ENCODE measurements at places on chromosomes 4 and X.

DNA sequence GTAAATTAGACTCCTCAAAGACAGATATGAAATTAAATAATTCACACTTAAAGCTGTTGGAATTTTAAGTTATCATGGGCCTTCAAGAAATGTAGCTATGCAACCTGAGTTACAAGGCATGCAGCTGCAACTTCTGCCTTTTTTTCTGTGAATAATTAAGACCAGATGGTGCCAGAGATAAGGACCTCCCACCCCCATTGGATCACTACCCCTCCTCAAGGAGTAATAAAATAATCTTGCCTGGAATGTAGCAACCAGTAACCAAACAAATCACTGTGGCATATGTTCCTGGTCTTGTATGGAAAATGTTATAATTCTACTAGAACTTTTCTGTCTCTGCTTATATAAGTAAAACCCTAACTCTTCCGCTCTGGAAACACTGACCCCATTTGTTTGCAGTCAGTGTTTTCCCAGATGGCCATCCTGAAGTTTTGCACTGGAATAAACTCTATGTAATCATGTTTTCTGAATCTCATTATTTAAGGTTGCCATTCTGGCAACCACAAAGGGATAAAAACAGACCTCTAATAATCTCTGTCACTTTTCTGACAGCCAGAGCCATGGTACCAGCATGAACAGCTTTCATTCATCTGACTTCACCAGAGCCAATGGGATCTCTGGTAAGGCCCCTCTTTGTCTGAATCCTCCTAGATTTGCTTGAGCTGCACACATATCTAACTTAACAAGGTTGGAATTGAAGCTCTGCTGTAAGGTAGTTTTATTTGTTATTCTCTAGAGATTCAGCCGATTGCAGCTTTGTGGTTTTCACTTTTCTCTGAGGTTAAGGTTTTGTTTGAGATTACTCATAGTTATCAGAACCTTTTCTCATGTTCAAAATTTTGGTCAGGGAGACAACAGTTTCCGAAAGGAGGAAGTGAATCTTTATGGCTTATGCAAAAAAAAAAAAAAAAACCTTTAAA is 274.6 kb downstream of the NAF1 start:
- no peak for DNase-seq

GRCh38 chr4:46073778-46074177 is 50.1 kb downstream of the GABRG1 start:
- DNase-seq = no peak

DNA sequence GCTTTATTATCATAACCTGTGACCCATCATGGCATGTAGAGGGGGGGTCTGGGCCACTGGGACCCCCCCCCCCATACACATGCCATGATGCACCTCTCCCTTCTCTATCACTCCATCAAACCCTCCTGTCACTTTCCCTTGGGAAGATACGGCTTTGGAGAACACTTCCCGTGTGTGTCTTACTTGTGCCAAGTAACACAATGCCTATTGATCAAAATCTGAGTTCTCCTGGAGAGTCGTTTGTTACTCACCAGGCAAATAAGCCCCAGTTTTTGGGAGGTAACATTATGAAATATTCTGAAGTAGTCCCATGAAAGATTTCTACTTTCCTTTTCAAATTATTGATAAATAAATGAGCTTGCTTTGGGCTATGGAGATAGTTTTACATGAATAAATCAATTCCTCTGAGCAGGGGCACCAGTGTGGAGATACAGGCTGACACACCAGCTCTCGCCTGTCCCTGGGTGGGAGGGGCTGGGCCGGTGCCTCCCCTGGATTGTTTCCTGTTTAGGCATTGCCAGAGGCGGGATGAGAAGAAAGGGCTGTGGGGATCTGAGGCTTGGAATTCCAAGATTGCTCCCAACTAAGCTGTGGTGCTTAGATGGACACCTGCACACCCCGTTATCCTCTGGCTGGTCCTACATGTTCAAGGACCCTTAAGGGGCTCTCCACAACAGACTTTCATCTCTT is 63.2 kb upstream of the WWC2 start:
- no peak for DNase-seq

DNA sequence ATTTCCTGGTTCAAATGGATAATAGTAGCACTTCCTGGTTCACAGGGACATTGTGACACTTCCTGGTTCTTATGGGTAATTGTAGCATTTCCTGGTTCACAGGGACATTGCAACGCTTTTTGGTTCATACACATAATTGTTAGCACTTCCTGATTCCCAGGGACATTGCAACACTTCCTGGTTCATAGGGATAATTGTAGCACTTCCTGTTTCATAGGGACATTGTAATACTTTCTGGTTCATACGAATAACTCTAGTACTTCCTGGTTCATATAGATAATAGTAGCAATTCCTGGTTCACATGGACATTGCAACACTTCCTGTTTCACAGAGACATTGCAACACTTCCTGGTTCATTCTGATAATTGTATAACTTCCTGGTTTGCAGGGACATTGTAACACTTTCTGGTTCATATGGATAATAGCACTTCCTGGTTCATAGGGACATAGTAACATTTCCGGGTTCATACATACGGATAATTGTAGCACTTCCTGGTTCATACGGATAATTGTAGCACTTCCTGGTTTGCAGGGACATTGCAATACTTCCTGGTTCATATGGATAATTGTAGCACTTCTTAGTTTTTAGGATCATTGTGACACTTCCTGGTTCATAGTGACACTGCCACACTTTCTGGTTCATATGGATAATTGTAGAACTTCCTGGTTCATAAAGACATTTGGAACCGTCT is 61.6 kb upstream of the CD99 start:
- DNase-seq = no peak

GRCh38 chr4:39029752-39030694 is 2.2 kb downstream of the TMEM156 start:
- DNase-seq = no peak
